Calu3 (cell line): ENCODE measurements at places on chromosomes 12 and 14. TPM values are rescaled to one million over a fixed set of nuclear protein-coding genes. Genes with fewer than 3 reads are reported as not detected.

- no peak overlapping the region for H3K4me3 ChIP-seq
- H3K4me1 ChIP-seq = peaks cover 31% of the 10 kb centered on the region
- H3K27me3 ChIP-seq = no peaks in the 10 kb centered on the region
- no peak for DNase-seq
- no peak overlapping the region for H3K27ac ChIP-seq
Observed at GRCh38 chr12:87802721-87803011, 226.5 kb downstream of the C12orf50 start.

DNA sequence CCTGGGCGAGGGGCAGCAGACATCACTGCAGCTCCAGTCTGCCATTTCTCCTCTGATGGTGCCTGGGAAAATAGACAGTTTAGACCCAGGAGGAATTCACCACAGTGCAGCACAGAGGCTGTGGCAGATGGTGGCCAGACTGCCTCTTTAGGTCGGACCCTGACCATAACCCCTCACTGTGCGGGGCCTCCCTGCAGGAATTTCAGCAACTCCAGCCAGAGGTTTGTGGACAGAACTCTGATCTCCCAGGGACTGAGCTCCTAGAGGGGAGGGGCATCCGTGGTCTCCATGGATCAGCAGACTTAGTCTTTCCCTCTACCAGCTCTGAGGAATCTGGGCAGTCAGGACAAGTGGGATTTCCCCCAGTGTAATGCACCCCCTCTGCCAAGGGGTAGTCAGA lies 106.5 kb downstream of the ZC3H14 start:
- no peaks in the 10 kb centered on the region for H3K4me1 ChIP-seq
- no peak overlapping the region for H3K4me3 ChIP-seq
- H3K27ac ChIP-seq = no peak overlapping the region
- no peak for DNase-seq

- H3K4me3 ChIP-seq = no peak overlapping the region
- H3K36me3 ChIP-seq = no peaks in the 10 kb centered on the region
- DNase-seq = no peak
- H3K27me3 ChIP-seq = no peaks in the 10 kb centered on the region
- H3K27ac ChIP-seq = no peak overlapping the region
- H3K4me1 ChIP-seq = no peaks in the 10 kb centered on the region
Observed at GRCh38 chr12:65259501-65259900, 19.0 kb upstream of the MSRB3 start.

DNA sequence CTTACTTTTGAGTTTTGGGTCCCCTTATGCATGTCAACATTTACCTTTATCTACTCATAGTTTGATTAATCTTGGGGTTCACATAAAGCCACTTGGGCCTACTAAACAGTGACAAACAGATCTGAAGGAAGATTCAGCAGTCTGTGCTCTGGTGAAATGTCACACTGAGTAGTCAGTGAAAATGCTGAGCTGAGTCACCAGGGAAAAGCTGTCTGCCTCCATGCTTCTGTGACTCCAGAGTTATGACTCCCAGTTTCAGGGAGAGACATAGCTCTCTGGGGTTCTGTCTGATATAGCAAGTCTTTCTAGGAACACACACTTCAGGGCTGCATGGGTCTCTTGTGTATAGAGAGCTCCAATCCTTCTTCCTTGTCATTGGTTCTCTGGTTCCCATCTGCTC lies 406.3 kb upstream of the FAR2 start:
- H3K27ac ChIP-seq = no peak overlapping the region
- H3K27me3 ChIP-seq = no peaks in the 10 kb centered on the region
- H3K4me3 ChIP-seq = no peak overlapping the region

- no peak overlapping the region for H3K27ac ChIP-seq
- DNase-seq = no peak
- H3K27me3 ChIP-seq = no peaks in the 10 kb centered on the region
- H3K4me3 ChIP-seq = no peak overlapping the region
Observed at GRCh38 chr12:47547077-47547476, 158.8 kb downstream of the RPAP3 start.

DNA sequence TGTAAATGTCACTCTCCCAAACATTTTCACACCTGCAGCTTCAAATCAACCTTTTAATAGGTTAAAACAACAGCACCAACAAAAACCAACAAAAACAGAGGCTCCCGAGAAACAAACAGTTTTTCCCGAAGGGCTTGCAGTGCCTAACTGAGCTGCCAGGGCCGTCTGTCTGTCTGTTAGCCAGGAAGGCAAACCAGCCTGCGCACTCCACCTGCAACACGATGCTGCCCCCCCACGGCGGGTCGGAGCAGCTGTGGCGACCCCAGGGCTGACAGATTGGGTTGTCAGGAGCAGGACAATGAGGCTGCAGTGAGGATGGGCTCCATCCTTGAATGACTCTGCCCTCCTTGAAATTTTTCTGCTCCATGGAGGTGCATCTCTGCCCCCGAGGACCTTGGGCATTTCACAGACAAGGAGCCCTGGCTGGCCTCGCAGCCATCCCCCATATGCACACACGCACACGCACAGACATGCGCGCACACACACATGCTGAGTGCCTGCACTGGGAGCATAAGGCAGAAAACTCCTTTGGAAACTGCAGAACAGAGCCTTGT lies 2.6 kb downstream of the RTL1 start:
- H3K27me3 ChIP-seq = no peaks in the 10 kb centered on the region
- peak overlapping the region; percentile 17 for H3K27ac ChIP-seq
- DNase-seq = peak; percentile 68
- peaks cover 6% of the 10 kb centered on the region for H3K36me3 ChIP-seq
- peaks cover 48% of the 10 kb centered on the region for H3K4me1 ChIP-seq

DNA sequence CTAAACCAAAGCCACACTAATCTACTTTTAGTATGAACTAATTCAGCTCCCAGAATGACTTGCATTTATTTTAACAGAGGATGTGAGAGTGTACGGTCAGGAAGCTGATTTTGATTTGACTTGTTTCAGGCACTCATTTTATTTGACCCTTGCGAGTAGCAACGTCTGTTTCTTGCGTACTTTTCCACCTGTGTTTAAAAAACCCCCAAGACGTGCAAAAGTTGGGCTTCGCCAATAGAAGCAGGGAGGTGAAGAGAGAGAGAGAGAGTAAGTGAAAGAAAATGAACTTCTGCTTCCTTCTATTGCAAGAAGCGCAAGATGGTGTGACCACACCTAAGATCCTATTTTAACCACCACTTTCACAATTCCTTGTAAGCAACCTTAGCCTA lies 6.7 kb upstream of the SLC15A4 start:
- no peak for DNase-seq
- H3K4me1 ChIP-seq = no peaks in the 10 kb centered on the region
- H3K27ac ChIP-seq = no peak overlapping the region
- H3K4me3 ChIP-seq = no peak overlapping the region

DNA sequence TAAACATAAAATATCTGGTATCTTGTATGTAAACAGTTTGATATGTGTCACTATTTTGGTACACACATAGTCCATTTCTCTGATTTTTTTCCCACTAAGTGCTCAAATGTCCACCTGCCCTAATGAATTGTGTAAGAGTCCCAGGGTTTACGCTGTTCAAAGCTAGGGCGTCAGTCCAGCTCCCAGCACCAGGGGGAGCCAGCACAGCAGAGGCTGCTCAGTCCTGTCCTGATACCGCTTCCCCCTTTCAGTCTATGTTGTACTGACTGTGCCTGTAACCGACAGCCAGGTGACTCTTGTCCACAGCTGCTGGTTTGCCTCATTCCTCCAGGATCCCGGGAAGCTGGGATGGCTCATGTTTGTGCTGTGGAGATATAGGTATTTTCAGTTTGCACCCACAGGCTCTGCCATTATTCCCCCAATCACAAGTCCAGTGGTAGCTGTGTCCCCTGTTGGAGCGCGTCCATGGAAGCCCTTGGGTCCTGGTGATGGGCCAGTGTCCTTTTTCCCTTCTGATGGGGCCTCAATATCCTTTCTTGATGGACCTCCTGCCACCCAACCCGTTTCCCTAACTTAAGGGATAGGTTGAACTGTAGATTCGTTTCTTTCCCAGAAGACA lies 242.0 kb downstream of the NEDD1 start:
- no peaks in the 10 kb centered on the region for H3K4me1 ChIP-seq
- peak; percentile 87 for DNase-seq
- H3K27me3 ChIP-seq = peaks cover 22% of the 10 kb centered on the region
- H3K27ac ChIP-seq = no peak overlapping the region
- H3K4me3 ChIP-seq = no peak overlapping the region
- H3K36me3 ChIP-seq = no peaks in the 10 kb centered on the region

DNA sequence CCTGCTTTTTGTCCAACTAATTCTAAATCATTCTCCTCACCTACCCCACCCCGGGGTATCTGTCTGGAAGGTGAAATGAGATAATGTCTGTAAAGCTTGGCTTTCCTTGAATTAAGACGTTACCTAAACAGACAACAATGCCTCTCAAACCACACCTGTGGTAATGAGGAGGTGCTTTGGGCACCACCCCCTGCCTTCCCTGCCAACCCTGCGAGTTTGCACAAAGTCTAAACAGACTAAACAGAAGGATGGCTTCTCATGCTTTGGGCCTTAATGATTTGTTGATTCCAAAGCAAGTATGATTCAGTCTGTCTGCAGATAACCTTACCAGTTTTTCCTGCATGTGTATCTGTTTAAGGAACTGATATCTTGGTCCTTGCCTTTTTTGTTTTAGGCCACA lies 82.4 kb downstream of the ZFC3H1 start:
- H3K4me1 ChIP-seq = peaks cover 9% of the 10 kb centered on the region
- peaks cover 17% of the 10 kb centered on the region for H3K27me3 ChIP-seq
- peak; percentile 52 for DNase-seq

- no peak overlapping the region for H3K4me3 ChIP-seq
- H3K4me1 ChIP-seq = no peaks in the 10 kb centered on the region
- DNase-seq = no peak
- no peaks in the 10 kb centered on the region for H3K27me3 ChIP-seq
Observed at GRCh38 chr14:56297449-56297848, 179.2 kb downstream of the PELI2 start.

DNA sequence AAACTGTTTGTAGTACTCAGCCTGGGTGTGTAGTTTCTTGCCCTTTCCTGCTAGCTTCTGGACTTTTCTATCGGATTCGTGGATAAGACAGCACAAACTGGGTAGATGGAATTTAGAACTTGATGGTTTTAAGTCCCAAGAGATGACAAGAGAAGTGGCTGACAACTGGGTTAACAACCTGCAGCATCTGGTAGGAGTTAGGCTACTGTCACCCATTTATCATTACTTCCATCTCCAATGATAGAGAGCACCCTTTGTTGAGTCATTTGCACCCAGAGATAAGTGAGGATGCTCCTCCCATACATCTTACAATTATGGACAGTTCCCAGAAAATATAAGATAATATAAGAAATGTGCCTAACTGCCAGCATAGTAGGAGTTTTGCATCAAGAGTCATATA lies 50.2 kb upstream of the FLRT2 start:
- no peak for DNase-seq
- no peaks in the 10 kb centered on the region for H3K27me3 ChIP-seq
- H3K4me3 ChIP-seq = no peak overlapping the region
- H3K27ac ChIP-seq = no peak overlapping the region
- H3K4me1 ChIP-seq = no peaks in the 10 kb centered on the region

The AICDA gene
- not detected in 2 replicates for total RNA-seq

The INHBE gene
- total RNA-seq = 0.38 and 0.64 TPM in 2 replicates

The TCL1A gene
- total RNA-seq = not detected in 2 replicates

The KRT78 gene
- 0.59 and 0.69 TPM in 2 replicates for total RNA-seq

The TAS2R46 gene
- 1.1 and 2.2 TPM in 2 replicates for total RNA-seq

The B4GALNT3 gene
- total RNA-seq = 15.9 and 19.3 TPM in 2 replicates

The JAG2 gene
- total RNA-seq = 13.8 and 17.6 TPM in 2 replicates

The DGKA gene
- 50.3 and 51.2 TPM in 2 replicates for total RNA-seq

The BIN2 gene
- not detected in 2 replicates for total RNA-seq
